ENCODE measurements at places on chromosomes 3 and 15.

- DNase-seq, result no peak
Measured at GRCh38 chr15:30059771-30060170, 23.0 kb upstream of the GOLGA8J start.

DNA sequence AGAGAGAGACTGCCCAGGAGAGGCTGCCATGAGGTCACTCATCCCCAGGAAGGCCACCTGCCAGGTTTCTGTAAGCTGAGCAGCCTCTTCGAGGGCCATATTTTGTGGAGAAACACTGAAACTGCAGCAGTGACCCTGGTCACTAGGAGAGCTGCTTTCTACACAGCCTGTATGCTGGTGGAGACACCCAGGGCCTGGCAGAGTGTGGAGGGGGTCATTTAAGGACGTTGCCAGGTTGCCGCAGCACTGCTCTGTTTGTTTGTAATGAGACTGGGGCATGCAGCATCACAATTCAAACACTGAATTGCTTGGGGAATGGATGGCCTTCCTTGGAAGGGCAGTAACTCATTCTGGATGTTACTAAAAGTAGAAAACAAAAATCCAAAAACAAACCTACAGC is 104.9 kb upstream of the TRIM42 start:
- no peak for DNase-seq

DNA sequence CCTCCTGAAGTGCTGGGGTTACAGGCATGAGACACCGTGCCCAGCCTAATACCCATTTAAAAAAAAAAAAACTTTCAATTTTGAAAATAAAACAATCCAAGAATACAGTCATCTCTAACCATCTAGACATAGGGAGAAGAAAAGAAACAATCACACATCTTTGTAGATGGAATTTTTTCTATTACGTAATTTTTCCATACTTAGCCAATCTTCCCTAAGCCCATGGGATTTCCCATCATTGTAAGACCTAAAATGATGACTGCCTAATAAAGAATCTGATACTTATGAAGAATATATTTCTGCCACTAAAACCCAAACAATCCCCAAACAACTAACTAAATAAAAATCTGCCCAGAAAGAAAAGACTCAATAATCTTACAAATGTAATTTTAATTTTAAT is 88.7 kb downstream of the CBLB start:
- peak; percentile 73 for DNase-seq

DNA sequence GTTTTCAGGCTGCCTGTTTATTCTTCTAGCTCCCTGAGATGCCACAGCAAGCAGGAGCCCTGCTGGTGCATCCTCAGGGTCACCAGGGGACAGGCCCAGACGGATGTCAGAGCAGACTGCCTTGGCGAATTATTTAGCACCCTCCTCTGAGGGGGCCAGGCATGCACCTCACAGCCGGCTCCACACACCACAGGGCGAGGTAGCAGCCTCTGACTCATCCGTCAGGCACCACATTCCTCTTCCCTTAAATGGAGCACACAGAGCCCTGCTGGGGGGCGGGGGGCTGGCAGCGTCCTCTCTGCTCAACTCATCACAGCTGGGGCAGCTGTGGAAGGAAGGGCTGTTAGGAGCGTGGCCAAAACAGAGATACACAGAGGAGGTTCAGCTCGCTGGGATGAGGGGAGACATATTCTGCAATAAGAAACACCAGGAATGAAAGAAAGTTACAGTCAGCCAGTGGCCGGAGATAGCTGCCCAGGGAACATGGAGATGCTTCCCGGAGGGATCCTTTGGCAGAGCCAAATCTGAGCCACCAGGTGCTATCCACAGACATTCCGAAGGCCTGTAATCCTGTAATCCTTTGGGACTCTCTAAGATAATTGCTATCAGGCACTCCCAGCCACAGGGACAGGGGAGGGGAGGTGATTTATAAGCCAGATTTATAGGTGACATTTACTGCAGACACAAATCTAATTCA is 13.9 kb upstream of the PRICKLE2 start:
- DNase-seq, result peak; percentile 99

DNA sequence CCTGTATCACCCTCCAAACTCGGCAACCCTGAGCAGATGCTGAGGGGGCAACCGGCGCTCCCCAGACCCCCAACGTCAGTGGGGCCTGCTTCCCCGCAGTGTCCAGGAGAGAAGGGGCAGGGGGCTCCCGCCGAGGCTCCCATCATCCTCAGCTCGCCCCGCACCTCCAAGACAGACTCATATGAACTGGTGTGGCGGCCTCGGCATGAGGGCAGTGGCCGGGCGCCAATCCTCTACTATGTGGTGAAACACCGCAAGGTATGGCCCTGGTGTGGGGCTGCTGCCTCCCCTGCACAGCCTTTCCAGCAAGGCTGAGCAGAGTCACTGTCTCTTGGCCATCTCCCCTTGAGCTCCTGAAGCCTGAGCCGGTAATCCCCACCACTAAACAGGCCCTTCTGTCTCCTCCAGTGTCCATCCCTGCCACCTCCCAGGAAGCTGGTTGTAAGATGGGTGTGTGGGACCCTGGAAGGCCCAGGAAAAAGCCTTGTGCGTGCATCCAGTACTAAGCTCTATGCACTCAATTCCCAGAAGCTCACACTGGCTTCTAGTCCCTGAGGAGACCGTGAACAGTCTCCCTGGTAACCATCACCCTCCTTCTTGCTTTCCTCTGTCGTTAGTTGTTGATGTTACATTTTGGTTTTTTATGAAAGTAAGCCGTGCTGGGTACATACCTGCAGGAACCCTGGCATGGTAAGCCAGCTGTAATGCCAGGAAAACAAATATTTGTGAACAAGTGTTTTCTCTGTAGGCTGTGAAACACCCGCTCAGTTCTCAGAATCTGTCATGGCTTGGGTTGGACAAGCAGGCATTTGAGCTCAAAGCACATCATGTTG is 63.3 kb downstream of the BOC start:
- no peak for DNase-seq

GRCh38 chr3:190183121-190183520 is 62.4 kb upstream of the P3H2 start:
- peak; percentile 96 for DNase-seq

- no peak for DNase-seq
Measured at GRCh38 chr3:156685752-156686151, 11.4 kb downstream of the TIPARP start.

DNA sequence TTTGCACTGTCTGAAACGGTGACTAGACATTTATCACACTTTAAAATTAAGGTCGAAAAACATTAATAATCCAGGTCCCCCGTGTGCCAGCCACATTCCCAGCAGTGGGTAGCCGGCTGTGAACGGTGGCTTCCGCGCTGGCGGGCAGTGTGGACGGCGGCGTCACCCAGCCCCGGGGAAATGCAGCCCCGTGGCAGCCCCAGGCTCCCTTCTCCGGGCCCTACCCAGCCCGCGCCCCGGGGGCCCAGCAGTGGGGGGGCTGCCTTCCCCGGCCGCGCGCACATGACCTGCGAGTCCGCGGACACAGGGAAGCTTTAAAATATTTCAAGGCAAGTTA is 25.3 kb downstream of the GABRA5 start:
- no peak for DNase-seq

DNA sequence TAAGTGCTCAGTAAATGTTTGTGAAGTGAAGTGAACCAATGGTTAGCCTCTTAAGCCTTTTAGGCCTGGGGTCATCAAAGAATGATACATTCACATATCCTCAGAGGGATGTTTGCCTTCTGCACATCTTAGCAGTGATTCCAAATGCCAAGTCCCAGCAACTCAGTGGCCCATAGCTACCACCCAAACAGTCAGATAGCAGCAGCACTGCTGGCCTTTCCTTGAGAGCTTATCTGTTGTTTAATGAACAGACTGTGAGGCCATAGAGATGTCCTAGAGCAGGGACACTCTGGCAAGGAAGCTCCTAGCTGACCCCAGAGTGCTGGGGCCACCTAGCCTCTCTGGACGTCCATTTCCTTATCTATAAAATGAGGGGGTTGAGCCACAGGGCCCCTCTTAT is 86.8 kb downstream of the CYP19A1 start:
- DNase-seq, result no peak
